ENCODE measurements at places on chromosomes 1 and 21. TPM values are rescaled to one million over a fixed set of nuclear protein-coding genes. Genes with fewer than 3 reads are reported as not detected.

Gene RGS18
- total RNA-seq: 0.40 TPM

DNA sequence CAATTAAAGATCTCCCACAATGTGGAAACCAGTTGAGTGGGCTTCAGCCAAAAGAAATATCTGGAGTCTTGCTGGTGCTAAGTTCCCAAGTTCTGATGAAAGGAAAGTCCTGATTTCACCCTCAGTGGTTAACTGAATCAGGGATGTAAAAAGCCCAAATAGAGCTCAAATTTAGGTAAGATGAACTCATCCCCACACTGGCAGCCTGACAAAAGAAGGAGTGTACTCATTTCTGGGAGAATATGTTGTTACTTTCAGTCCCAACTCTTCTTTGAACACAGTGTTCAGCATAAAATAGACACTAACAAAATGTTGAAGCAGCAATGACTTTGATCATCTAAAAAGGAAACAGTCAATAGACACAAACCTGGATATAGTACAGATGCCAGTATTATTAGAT lies 91.7 kb downstream of the CHRM3 start:
- no peak for DNase-seq

DNA sequence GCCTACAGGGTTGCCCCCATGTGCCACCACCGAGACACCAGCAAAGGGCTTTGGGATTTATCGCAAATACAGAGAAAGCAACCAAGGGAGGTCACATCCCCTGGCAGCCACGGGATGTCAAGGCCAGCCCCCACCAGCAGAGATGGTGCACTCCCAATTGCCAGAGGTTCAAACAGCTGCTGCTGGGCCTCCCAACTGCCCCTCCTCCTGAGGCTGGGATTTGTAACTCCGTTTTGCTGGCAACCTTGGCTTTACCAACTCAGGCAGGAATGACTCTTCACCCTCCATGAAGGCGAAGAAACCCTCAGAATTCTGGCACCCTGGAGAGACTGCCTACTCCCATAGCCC lies 11.6 kb downstream of the TMEM53 start:
- no peak for DNase-seq

GRCh38 chr21:37700641-37701202 lies 215.5 kb downstream of the KCNJ6 start:
- peak; percentile 28 for DNase-seq

Measured in activated CD8-positive, alpha-beta T cell treated with anti-CD3 and anti-CD28 coated beads, Interleukin-2, amount 10 ng/mL, durations not matched to agents 7 days and 5 days (primary cell).